Omental fat pad (tissue), 4 donors: ENCODE measurements at places on chromosomes 13 and 19. TPM values are rescaled to one million over a fixed set of nuclear protein-coding genes. Genes with fewer than 3 reads are reported as not detected.

Gene ZNF888
- 3.6 TPM for total RNA-seq

DNA sequence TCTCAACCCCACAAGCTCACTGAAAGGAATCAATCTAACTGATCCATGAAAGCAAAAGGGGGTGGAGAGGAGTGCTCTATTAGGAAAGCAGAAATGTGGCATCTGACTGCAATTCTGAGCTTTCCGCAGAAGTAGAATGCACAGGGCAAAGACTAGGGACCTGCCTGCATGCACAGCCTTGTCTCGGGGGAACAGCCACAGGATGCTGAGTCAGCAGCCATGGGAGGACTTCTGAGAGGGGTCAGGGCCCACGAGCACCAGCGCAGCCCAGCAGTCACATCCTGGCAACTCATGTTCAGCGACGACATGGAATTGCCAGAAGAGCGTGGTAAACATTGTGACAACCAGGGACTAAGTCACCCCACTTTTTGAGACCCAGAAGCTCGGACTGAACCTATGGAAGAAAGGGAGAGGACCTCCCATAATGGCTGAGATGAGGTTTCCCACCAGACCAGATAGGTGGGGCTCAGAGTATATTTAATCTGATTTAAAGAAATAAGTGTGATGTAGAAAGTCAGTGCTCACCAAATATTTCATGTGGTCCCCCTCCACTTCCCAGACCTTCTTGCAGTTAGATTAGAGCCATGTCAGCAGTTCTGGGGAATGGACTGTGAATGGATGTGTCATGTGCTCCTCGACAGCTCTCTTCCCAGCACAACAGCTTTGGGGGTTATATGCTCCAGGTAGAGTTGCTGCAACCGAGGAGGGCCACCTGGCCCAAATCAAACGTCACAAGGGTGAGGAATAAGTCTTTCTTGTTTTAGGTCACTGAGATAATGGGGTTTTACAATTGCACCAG is 32.6 kb downstream of the STOML3 start:
- no peak for DNase-seq

Gene CRB3
- 1.1 TPM for total RNA-seq

Gene ATCAY
- total RNA-seq = not detected

Gene NANOS3
- total RNA-seq = not detected
